ENCODE measurements at places on chromosomes 7 and 10.
A peak's percentile ranks its signal among the peaks of the same experiment; 100 is the strongest.

DNA sequence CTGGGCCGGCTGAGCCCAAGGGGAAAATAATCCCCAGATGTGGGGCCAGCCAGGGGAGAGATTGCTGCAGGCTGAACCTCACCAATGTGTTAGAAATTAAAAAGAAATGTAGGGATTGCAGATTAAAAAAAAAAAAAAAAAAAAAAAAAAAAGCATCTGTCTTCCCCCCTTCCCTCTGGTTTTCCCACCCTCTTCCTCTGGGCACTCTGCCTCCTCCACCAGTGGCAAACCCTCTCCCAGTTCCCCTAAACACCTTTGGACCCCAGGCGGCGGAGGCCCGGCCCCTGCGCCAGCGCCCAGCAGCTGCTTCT lies 7.1 kb downstream of the MNX1 start:
- peaks cover 67% of the 10 kb centered on the region for H3K27me3 ChIP-seq
- no peak for DNase-seq
- no peak overlapping the region for H3K4me3 ChIP-seq
- no peaks in the 10 kb centered on the region for H3K36me3 ChIP-seq
- H3K4me1 ChIP-seq: no peaks in the 10 kb centered on the region
- H3K27ac ChIP-seq: no peak overlapping the region

GRCh38 chr7:157625973-157626742 lies 289.4 kb downstream of the DNAJB6 start:
- no peaks in the 10 kb centered on the region for H3K4me1 ChIP-seq
- no peaks in the 10 kb centered on the region for H3K27me3 ChIP-seq
- no peak for DNase-seq
- H3K27ac ChIP-seq: no peak overlapping the region

DNA sequence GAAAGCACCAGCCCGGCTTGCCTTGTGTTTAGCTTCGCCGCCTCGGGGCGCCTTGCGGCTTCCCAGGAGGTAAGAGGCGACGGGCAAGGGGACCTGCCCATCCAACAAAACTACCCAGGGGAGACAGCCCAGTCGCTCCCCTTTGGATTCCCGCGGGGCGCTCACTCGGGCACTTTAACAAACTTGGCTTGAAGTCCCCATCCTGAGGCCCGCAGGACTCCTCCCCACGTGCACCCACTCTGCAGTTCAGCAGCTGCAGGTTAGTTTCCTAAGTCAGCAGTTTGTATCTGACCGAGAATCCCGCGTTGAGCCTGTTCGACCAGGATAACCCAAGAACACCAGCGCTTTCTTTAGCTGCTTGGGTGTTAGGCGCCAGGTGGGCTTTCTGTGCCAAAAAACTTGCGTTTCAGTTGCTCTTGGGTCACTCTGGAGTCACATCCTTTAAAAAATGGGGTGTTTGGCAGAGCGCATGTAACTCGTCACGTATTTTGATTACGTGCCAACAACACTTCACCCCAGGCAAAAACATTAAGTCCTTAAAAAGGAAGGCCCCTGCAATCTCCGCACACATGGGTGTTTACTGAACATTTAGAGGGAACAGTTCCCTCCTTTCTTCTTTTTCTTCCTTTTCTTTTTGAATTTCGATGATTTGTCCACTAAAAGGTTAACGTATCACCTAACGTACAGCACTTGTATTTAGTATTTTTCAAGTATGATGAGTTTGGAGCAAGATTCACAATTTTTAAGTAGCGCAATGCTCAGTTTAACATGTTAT lies 876 bp downstream of the DNAH11 start:
- DNase-seq: peak; percentile 2
- H3K4me3 ChIP-seq: peak overlapping the region; percentile 40
- H3K4me1 ChIP-seq: peaks cover 2% of the 10 kb centered on the region
- peaks cover 2% of the 10 kb centered on the region for H3K27me3 ChIP-seq
- no peak overlapping the region for H3K27ac ChIP-seq

- no peak overlapping the region for H3K4me3 ChIP-seq
- H3K4me1 ChIP-seq: peaks cover 3% of the 10 kb centered on the region
- no peaks in the 10 kb centered on the region for H3K27me3 ChIP-seq
- no peaks in the 10 kb centered on the region for H3K36me3 ChIP-seq
Observed at GRCh38 chr10:69890065-69890847, 88.5 kb downstream of the COL13A1 start.

DNA sequence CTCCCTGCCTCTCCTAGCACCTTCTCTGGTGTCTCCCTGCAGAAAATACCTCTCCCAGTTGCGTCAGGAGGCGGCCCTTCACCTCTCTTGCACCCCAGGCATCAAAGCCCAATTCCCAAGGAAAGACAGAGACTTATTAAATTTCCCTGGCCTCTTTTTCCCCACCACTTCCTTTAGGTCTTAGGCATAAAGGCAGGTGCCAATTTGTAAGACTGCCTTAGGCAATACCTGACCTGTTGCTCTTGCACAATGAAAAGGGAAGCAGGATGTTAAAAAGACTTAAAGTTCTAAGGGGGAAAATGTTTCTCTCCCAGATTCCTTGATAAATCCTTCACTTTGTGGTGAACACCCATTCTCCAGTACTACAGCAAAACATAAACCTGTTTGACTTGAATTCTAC lies 186.7 kb downstream of the SLC25A13 start:
- H3K4me3 ChIP-seq: no peak overlapping the region

All from fibroblast of lung (primary cell).